LNCaP clone FGC (cell line): ENCODE measurements at places on chromosomes 3 and 15.

DNA sequence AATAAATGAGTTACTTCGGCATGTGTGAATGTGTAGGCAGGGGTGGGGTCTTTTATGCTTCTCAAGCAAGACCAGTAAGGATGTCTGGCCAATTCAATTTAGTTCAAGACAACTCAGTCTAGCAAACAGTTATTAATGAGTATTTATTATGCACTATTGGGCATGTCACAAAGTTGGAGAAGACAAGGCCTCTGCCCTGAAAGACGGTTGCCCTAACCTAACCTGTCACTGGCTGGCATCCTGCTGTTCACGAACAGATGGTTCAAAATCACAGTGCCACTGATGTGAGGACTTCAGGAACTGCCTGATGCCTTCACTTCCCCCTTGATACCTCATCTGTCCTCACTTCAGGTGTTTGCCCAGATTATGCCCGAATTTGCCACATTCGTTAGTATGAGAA lies 217.8 kb downstream of the SOX2 start:
- no peak for DNase-seq

GRCh38 chr3:173889596-173889995 lies 492.1 kb downstream of the NLGN1 start:
- peak; percentile 88 for DNase-seq

DNA sequence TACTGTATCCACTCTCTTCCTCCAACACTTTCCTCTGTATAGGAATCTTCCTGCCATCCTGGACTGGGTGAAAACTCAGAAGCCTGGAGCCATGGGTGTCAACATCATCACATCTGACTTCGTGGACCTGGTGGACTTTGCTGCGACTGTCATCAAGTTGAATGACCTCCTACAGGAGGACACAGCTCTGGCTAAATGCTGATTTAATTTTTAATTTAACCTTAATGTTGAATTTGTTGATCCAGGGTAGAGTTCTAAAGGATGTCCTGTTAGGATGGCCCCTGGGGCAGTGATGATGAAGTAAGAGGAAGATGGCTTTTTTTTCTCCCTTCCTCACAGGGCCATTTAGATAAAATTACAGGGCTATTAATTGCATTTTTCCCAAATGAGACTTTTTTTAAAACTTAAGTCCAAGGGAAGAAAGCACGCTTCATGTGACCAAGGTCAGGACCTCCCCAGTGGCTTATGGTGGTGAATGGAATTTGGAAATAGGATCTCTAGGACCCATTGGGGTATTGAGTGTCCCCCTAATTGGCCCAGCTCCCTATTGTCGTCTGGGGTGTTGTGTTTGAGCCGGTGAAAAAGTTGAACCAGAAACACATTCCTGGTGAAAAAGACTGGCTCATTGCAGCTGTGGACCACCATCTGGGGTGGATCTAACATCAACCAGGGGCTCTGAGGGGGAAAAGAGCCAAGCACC lies 125.7 kb upstream of the ZBED2 start:
- no peak for DNase-seq

- DNase-seq, result no peak
Measured at GRCh38 chr3:49493901-49494300, 23.8 kb downstream of the DAG1 start.
